Cerebellum (tissue), 4 donors: ENCODE measurements at places on chromosomes 1 and 21. TPM values are rescaled to one million over a fixed set of nuclear protein-coding genes. Genes with fewer than 3 reads are reported as not detected.

DNA sequence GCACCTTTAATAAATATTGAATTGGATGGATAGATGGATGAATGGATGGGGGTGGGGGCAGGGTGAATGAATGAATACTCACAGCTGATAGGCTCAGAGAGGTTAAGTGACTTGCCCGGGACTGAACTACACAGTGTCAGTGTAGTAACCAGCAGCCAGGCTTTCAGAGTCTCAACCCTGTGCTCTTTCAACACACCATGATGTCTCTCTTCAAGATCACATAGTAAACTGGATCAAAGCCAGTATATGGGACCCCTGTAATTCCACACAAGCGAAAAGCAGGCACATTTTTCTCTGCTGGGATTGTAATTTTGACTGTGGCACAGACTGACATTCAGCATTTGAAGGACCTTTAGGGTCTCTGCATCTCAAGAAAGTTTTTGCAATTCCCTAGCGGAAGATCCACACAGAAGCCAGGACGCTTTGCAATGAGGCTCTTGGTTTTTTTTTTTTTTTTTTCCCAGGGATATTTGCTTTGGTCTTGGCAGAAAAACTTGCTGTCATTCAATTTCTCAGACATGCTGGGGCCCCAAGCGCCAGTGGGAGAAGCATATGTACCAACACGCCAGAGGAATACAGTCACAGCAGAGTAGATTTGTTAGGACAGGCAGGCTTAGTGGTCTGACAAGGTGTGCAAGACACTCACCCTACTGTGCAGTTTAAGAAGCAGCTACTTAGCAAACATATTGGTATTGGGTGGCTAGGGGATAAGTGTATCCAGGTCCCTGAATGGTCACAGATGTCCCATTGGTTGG, 213.1 kb upstream of the CAMK1G start:
- no peak for DNase-seq

- no peak for DNase-seq
Observed at GRCh38 chr21:14748662-14749061, 202.5 kb upstream of the SAMSN1 start.

Gene PODN
- 8.9 TPM for total RNA-seq

DNA sequence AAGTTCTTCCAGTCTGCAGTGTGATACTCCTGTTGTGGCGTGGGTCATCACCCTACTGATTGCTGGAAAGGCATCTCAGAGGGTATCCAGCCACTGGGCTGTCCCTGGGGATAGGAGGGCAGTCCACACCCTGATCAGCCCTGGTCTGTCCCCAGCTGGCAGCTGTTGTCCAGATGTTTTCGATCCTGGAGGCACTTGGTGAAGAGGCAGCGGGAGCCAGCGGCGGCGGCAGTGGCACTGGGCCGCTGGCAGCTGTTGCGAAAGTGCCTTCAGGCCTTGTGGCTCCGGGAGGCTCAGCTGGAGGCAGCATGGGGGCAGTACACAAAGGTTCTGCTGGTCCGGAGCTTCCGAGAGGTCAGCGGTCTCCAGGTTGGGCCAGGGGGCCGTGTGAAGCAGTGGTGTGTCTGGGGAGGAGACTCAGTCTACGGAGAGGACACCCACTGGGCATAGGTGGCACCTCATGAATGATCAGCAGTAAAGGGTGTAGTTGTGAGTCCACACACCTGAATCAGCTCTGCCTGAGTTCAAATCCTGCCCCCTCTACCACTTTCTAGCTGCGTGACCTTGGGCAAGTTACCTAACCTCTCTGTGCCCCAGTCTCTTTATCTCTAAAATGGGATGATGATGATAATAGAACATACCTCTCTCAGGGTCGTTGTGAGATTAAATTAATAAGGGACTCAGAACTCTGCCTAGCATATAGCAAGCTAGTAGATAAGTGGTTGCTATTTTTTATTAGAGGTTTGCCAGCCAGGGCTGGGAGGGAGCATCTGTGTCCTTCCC, 6.1 kb downstream of the C1orf167 start:
- DNase-seq = no peak

DNA sequence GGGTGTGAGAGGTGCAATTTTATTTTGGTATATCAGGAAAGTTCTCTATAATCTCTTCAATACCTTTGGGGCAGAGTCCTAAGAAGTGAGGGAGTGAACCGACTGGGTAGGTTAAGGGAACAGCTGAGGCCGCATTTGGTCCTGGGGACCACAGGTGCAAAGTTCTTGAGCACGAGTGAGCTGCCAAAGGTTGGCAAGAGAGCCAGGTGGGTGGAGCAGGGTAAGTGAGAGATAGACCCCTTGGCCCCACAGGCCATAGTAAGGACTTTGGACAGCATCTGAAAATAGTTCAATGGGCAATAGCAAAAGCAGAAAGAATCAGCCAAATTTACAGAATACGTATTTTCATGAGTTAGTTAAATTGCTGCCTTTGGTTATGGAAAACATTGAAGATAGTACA, 11.0 kb upstream of the NID1 start:
- DNase-seq = no peak

DNA sequence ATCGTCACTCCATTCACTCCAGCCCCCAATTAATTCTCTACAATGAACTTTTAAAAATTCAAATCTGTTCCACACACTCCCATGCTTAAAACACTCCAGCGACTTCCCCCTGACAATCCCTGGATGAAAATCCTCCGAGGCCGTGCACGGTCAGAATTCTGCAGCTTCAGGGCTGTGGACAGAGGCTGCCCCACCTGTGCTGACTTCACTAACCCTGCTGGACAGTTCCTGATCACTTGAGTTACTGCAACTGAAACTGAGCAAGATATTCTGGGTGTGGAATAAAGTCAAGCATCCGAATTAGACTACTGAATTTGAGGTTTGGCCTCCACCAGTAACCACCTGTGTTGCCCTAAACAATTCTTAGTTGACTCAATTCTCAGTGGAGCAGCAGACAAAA, 1.0 kb upstream of the JAK1 start:
- no peak for DNase-seq

- no peak for DNase-seq
Observed at GRCh38 chr1:7948960-7949359, 8.3 kb upstream of the TNFRSF9 start.
